ENCODE measurements at places on chromosomes 12 and 14.

DNA sequence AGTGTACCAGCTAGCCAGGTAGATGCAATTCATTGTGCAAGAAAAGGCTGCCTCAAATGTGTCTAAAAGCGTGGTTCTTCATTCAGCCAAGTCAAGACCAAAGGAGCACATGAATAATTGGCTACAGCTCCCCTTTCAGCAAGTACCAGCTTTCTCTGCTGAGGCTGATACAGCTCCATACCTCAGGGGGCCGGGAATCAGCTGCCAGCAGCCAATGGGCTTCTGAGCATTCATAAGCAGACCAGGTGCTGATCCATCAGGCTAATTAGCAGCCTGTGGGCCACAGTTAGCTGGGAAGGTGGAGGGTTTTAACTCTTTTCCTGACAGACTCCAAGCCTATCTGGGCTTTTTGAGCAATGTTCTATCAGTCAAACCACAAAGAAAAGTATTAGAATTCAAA, 264.7 kb downstream of the APAF1 start:
- no peak for DNase-seq

- DNase-seq = no peak
Measured at GRCh38 chr12:9258676-9259075, 50.5 kb upstream of the PZP start.

DNA sequence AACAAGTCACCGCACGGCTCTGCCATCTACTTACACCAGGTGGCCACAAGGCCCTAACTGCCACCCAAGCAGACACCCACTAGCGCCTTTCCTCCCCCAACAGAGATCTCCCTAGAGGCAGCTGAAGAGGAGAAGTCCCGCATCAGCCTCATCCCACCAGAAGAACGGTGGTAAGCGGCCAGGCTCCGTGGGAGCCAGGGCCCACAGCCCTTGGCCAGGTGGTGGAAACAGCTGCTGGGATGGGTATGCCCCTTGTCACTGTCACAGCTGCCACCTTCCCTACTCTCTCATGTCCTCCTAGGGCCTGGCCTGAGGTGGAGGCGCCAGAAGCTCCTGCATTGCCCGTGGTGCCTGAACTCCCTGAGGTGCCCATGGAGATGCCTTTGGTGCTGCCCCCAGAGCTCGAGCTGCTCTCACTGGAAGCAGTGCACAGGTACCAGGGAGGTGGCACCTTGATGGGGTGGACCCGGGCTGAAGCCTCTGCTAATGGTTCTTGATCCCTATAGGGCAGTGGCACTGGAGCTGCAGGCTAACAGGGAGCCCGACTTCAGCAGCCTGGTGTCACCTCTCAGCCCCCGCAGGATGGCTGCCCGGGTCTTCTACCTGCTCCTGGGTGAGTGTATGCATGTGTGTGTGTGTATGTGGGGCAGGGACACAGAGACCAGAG, 7.5 kb downstream of the REC8 start:
- DNase-seq = no peak

DNA sequence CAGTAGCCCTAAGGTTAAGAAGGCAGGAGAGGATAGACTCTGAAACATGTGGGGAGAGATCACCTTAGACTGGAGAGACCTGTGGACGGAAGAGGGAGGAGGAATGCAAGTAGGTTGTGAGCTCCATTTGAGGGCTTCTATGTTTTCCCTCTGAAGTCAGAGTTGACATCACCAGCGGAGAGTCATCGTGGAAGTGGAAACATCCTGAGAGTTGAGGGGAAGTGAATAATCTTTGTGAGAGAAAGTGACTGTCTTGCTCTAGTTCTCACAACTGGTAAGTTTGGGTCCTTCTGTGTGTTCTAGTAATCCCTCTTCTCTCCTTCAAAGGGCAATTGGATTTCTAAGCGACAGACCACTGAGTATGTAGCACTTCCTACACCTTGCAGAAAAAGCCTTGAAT, 103.6 kb upstream of the CCND2 start:
- DNase-seq = no peak

- no peak for DNase-seq
Measured at GRCh38 chr12:69986114-69986513, 161.1 kb downstream of the MYRFL start.

GRCh38 chr12:81758421-81759189, 545 bp downstream of the PPFIA2 start:
- no peak for DNase-seq

DNA sequence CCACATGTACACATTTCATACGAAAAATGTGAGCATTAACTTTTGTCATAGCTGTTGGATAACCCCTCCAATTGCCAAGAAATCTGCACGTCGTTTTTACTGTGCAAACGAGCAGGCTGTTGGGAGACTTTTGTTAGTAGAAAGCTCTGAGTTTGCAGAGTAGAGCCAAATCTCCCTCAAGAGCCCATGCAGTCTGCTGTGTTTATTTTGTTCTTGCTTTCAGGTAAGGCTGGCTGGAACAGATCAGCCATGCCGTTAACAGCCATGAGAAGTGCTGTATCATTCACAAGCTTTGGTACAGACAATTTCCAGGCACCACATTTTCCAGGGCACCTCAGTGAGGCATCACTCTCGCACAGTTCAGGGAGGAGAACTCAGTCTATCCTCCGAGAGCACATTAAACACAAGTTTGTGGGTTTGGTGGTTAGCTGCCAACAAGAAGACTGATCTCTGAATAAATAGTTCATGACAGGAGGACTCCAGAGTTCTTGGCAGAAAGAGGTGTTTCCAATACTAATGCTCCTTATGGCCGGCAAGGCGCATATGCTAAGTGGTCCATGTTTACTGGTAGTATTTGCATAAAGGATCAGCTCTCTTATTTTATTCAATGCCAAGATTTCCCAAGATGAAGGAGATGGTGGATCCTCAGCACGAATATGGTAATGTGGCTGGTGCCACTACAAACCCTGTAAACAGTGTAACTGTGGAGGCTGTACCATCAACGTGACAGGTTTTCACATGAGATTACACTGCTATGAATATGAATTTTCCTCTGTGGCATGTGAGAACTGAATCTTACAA, 30.3 kb upstream of the PELI2 start:
- DNase-seq = no peak

- DNase-seq = no peak
Measured at GRCh38 chr12:26546535-26547314, 286.3 kb downstream of the ITPR2 start.

GRCh38 chr14:53519137-53519536, 366.0 kb upstream of the DDHD1 start:
- DNase-seq = no peak

- no peak for DNase-seq
Measured at GRCh38 chr12:1845427-1845826, 25.1 kb downstream of the LRTM2 start.

- DNase-seq = no peak
Measured at GRCh38 chr12:91985002-91985787, 160.5 kb downstream of the BTG1 start.

- no peak for DNase-seq
Measured at GRCh38 chr12:133235401-133236112, at the start of gene ANHX. ANHX (minus strand) TSS chr12:133235877; CDS start chr12:133234356, 1,521 bp downstream.

- no peak for DNase-seq
Measured at GRCh38 chr12:13536219-13536910, 339.8 kb downstream of the EMP1 start.

DNA sequence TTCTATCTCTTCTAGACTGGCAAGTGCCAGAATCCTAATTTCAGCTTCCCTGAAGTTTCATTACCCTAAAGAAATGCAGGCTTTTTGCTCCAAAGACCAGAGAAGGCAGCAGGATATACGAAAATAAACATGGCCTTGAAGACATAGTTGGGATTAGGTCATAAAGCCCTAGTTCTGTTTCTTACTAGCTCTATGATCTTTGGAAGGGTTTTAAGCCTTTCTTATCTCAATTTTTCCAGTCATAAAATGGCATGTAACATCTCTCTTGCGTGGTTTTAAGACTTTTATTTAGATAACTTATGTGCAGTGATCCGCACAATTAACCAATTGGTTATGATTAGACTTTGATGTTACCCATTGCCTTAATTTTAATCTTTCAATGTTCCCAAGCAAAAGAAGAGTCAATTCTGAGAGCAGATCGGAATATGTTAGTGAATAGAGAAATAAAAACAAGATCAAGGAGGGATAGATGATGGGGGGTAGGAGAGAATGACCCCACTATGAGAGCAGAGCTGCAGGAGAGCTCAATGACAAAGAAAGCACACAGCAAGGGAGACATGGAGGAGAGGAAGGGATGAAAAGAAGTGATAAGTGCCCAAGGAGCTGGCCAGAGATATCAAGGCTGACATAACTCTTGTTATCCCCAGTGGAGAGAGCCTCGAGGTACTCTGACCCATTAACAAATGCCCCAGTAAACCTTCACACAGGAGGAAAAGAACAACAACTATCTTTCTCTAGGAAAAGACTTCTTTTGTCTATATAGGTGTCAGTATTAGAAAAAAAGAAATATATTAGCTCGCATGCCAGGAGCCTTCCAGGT, 53.0 kb upstream of the ANP32D start:
- no peak for DNase-seq

DNA sequence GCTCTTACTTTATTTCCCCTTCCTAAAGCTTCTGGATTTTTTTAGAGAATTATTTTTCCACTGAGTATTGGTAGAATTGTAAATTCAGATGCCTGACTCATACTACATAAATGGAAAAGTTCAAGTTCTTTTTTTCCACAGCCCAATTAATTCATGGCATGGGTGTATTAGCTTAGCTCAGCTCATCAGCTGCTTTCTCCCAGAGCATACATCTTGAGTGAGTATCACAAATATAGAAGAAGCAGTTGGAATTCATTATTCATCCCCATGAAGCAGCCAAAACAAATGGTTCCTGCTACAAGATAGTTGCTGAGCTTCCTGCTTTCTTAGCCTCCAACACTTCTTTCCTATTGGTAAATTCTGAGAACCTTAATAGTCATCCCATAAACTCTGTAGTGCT, 105.1 kb downstream of the C12orf50 start:
- no peak for DNase-seq

- DNase-seq = no peak
Measured at GRCh38 chr12:98870504-98870903, 225.4 kb downstream of the APAF1 start.

DNA sequence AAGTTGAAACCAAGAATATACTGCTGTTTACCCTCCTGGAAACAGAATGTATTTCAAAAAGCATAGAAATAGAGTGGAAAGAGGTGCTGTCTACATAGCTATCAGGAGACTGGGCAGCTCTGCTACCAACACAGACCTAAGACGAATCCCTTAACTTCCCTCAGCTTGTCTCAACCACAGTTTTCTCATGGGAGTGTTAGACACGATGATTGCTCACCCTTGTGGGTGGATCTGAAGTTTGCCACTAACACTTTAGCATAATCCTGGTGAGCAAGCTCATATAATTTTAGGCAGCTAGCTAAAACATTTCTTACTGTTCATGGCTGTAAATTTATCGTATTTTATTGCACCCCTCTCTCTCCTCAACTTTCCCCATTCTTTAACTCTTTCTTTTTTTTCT, 38.5 kb downstream of the C12orf75 start:
- no peak for DNase-seq

GRCh38 chr12:6965714-6966113, 4.8 kb downstream of the PHB2 start:
- no peak for DNase-seq

Data from right atrium auricular region (tissue), 2 donors.